ENCODE measurements at places on chromosomes 7 and 10. TPM values are rescaled to one million over a fixed set of nuclear protein-coding genes. Genes with fewer than 3 reads are reported as not detected.

SCART1 gene
- polyA plus RNA-seq: 0.93 TPM

AQP1 gene
- 80.1 TPM for polyA plus RNA-seq

SPAM1 gene
- not detected for polyA plus RNA-seq

SFTPA1 gene
- not detected for polyA plus RNA-seq

ANKRD16 gene
- 7.2 TPM for polyA plus RNA-seq

CALY gene
- 0.16 TPM for polyA plus RNA-seq

DKK1 gene
- 0.28 TPM for polyA plus RNA-seq

UCMA gene
- 0.31 TPM for polyA plus RNA-seq

SPDYE2 gene
- 4.9 TPM for polyA plus RNA-seq

PTN gene
- 177 TPM for polyA plus RNA-seq

NT5C2 gene
- 124 TPM for polyA plus RNA-seq

EBLN1 gene
- polyA plus RNA-seq: not detected

FZD8 gene
- 38.7 TPM for polyA plus RNA-seq

EBF3 gene
- 96.9 TPM for polyA plus RNA-seq

CPED1 gene
- polyA plus RNA-seq: 10.8 TPM

AOAH gene
- 3.4 TPM for polyA plus RNA-seq

SLC18A3 gene
- polyA plus RNA-seq: 0.16 TPM

FAM13C gene
- polyA plus RNA-seq: 40.7 TPM

JCAD gene
- polyA plus RNA-seq: 44.6 TPM

ECD gene
- polyA plus RNA-seq: 20.8 TPM

TBC1D12 gene
- 10.8 TPM for polyA plus RNA-seq

GRID2IP gene
- 0.09 TPM for polyA plus RNA-seq

MYL10 gene
- polyA plus RNA-seq: 17.5 TPM

SPDYE6 gene
- polyA plus RNA-seq: 3.2 TPM

EPDR1 gene
- 84.5 TPM for polyA plus RNA-seq

CNTNAP2 gene
- polyA plus RNA-seq: 9.4 TPM

GDF10 gene
- 0.08 TPM for polyA plus RNA-seq

ANKRD26 gene
- 9.0 TPM for polyA plus RNA-seq

PRKG1 gene
- 56.8 TPM for polyA plus RNA-seq

RAB19 gene
- not detected for polyA plus RNA-seq

CCDC172 gene
- polyA plus RNA-seq: not detected

ENO4 gene
- 0.71 TPM for polyA plus RNA-seq

SLC25A13 gene
- 13.1 TPM for polyA plus RNA-seq

CNNM1 gene
- polyA plus RNA-seq: 0.05 TPM

ZNF655 gene
- 48.0 TPM for polyA plus RNA-seq

SAMD9L gene
- polyA plus RNA-seq: 4.8 TPM

CLDN4 gene
- 0.61 TPM for polyA plus RNA-seq

TRPV5 gene
- polyA plus RNA-seq: 0.10 TPM

BICC1 gene
- 15.9 TPM for polyA plus RNA-seq

PRF1 gene
- polyA plus RNA-seq: 0.99 TPM

GDF2 gene
- polyA plus RNA-seq: not detected

NXPH1 gene
- polyA plus RNA-seq: not detected

INSYN2A gene
- polyA plus RNA-seq: 0.73 TPM

JMJD1C gene
- 86.5 TPM for polyA plus RNA-seq

GPR85 gene
- polyA plus RNA-seq: 1.4 TPM

PNLIPRP2 gene
- polyA plus RNA-seq: not detected

RBM20 gene
- polyA plus RNA-seq: 13.9 TPM

PLAU gene
- polyA plus RNA-seq: 28.5 TPM

MRPS17 gene
- polyA plus RNA-seq: 13.0 TPM

PDZD7 gene
- 0.41 TPM for polyA plus RNA-seq

OR9A2 gene
- not detected for polyA plus RNA-seq

KIAA1217 gene
- 29.2 TPM for polyA plus RNA-seq
